ENCODE measurements at places on chromosomes 3 and 15. TPM values are rescaled to one million over a fixed set of nuclear protein-coding genes. Genes with fewer than 3 reads are reported as not detected.

The SUSD5 gene
- 0.16 TPM for polyA plus RNA-seq

GRCh38 chr3:16127249-16127648 lies 47.2 kb upstream of the GALNT15 start:
- DNase-seq = no peak

DNA sequence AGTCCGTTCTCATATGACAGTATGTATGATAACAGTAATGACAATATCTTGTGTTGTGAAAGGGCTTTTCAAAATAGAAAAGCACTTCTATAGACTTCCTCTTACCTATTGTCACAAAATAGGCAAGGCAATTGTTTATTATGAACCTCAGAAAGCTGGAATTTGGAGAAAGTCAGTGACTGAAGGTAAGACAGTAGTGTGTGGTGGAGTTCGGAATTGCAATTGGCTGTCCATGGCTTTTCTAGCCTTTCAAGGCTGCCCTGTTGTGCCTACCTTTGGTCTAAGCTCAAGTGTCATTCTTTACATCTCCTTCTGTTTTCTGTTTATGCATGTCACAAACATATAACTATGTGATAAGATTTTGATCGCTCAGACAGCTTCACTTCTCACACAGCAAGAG lies 219.3 kb upstream of the NR2E3 start:
- no peak for DNase-seq

The GCNT3 gene
- 5.4 TPM for polyA plus RNA-seq

GRCh38 chr3:131317667-131318066 lies 63.9 kb upstream of the NUDT16 start:
- DNase-seq = no peak

The GLT8D1 gene
- polyA plus RNA-seq = 52.5 TPM

DNA sequence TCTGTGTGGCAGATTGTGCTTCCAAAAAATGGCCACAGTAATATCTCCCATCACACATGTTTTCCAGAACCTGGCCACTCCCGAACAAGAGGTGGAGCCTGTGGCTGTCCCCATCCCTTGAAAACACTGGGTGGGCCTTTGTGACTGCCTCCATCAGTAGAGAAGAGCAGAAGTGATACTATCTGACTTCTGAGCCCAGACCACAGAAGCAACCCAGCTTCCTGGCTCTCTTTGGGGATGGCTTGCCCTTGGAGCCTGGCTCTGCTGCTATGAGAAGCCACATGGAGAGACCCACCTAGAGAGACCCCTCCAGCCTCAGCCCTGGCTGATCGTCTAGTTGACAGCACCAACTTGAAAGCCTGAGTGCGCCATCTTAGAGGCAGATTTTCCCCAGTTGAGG lies 39.8 kb upstream of the CMTM8 start:
- DNase-seq = no peak

- DNase-seq = peak; percentile 72
Observed at GRCh38 chr3:179451265-179452175, at the start of gene GNB4. GNB4 (minus strand) TSS chr3:179451470; CDS start chr3:179426200, 25,270 bp downstream.

The CCDC54 gene
- not detected for polyA plus RNA-seq

- DNase-seq = peak; percentile 16
Observed at GRCh38 chr15:44009038-44009437, 182.2 kb downstream of the WDR76 start.

GRCh38 chr3:115651087-115651486 lies 27.8 kb downstream of the GAP43 start:
- DNase-seq = no peak

DNA sequence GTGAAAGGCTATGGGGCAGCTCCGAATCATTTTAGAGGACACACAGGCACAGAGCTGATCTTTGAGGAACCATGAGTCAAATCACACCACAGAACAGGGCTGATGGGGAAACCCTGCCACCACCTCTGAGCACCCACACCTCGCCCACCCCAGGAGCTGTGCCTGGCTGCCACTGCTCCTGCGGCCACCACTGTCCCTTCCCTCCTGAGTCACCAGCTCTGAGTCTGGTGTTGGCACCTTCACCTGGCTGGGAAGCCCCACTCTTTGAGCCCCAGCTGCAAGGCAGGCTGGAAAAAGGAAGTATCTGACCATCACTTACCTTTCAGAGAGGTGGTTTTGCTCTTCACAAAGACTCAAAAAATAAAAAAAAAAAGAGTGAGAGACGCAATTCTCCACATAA lies 63.6 kb upstream of the MEF2A start:
- DNase-seq = no peak

GRCh38 chr3:24416224-24416623 lies 78.4 kb downstream of the THRB start:
- no peak for DNase-seq

DNA sequence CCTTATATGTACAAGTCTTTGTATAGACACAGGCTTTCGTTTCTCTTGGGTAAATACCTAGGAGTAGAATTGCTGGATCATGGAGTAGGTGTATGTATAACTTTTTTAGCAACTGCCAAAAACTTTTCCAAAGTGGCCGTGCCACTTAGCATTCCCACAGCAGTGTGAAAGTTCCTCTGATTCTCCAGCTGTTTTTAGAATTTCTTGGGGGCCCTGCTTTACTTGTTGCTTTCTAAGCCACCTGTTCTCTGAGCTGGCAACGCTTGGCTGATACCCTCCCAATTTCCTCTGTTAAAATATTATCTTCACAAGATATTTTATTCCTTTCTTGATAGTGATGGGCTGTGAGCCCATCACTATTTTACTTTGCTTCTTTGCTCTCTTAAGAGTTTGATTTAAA lies 19.2 kb downstream of the LIMD1 start:
- DNase-seq = no peak

The SNTN gene
- polyA plus RNA-seq = not detected

DNA sequence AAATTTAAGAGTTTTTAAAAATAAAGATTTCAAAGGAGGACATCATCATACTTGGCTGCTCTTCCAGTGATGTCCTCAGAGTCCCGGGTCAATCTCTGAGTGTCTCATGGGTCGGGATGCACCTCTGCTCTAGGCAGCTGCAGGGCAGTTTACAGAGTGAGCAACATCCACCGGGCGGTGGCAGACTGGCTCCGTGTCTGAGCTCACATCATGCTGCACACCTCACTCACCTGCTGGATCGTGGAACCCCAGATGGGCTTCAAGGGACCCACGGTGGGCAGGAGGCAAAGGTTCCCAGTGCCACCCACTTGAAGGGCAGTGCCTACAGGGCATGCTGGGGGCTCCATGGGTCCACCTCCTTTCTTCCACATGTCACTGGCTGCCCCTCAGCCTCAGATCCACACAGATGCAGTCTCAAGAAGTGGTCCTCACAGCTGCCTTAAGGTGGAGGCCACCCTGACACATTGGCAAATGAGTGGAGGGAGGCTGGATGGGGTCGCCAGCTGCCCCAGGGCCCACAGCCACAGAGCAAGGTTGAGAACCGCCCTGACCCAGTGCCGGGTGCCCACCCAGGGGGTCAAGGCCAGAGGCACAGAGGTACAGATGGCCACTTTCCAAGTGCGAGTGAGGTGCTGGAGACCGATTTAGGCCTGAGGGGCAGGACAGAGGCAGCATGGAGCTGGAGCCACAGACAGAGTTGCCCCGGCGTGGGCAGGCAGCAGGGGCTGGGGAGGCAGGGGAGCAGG lies 25.2 kb downstream of the CYFIP1 start:
- no peak for DNase-seq

- DNase-seq = no peak
Observed at GRCh38 chr15:51195459-51195858, 100.8 kb upstream of the TNFAIP8L3 start.

DNA sequence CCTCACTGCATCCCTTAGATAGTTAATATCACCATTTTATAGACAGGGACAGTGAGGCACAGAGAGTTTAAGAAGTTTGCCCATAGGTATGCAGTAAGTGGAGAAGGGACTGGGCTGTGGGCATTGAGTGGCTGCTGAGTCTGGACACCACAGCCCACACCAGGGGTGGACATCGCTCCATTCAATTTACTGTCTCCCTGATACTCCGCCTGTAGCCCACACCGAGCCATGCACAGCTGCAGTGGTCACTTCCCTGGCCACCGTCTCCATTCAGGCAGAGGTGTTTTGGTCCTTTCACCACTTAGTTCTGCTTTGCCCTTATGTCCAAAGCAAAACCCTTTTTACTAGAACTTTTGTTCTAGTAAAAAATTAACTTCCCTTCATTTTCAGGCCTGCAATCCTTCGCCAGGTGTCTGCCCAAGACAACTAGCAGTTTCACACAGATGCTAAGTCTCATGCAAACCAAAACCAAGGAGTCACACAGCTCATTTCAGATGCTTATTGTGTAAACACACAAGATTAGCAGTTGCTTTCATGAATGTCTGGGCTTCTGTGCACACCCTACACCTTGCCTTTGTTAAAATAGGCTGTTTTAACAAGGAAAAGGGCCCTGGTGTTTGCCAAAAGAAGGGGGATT lies 30.1 kb downstream of the ZNF35 start:
- DNase-seq = no peak

The BCHE gene
- 5.9 TPM for polyA plus RNA-seq

DNA sequence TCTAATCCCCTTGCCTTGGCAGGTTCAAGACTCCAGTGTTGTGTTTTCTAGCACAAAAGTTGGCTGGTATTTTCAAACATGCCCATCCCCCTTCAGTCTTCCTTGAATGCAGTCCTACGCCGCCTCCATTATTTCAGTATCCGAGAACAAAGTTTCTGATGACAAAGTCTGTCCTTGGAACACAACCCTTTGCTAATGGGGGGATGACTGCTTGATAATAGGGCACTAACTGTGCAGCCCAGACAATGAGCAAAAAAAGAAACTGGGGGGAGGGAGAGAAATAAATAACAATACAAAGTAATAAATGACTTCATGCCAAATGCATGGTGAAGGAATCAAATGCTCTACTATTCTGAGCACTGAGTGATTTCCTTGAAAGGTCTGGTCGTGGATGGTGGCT lies 310.1 kb downstream of the FOXP1 start:
- DNase-seq = no peak

DNA sequence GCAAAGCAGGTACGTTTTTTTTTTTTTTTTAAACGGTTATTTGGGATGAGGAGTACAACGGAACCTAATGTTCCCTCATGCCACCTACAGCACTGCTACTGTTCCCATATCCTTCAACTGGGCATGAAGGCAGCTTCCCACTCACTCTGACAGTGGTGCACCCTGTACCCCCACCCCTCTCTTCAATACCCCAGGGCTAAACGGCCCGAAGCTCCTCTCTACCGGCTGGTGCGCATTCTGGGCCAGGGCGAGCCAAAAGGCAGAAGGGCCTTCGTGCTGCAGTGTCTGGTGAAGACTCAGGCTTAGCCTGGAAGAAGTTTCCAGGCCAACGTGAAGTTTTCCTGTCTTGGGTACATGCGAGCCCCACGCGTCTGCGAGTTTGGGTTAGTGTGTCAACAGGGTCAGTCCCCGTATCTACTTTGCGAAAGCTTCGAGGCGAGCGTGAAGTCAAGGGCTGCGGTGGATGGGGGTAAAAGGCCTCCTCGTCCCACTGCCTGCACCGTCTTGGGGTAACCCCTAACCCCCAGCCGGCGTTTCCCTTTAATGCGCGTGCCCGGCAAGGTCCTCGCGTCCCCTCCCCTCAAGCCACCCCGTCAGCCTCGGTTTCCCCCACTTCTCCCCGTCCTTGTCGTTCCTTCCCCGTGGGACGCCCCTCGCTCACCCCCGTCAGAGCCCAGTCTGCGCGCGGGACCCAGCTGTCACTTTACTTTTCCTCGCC lies 765 bp upstream of the UBE2E2 start:
- DNase-seq = peak; percentile 67

DNA sequence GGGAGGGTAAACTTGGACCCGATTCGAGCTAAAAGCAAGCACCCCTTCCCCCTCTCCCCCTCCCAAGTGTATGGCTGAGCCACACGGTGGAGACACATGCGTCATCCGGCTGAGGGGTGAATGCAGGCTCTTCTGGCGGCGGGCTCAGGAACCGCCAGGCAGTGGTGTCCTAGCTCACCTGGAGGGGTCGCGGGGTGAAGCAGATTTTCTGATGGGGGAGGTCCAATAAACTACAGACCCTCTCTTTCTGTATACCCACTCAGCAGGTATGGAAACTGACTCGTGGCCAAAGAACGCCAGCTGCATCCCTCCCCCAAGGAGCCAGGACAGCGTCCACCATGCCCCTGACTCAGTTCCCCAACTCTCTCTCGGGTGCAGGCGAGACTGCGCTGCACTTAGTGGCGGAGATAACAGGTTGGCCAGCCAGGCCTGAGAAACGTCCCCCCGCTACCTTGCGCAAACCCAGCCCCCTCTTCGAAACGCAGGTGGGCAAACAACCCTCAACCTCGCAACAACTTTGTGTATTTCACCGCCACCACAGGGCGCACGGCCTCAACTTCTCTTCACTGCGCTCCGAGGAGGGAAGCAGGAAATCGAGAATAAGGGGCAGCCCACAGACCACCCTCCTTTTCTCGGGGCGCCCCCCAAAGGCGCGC lies 1.3 kb downstream of the MAGI1 start:
- peak; percentile 52 for DNase-seq

DNA sequence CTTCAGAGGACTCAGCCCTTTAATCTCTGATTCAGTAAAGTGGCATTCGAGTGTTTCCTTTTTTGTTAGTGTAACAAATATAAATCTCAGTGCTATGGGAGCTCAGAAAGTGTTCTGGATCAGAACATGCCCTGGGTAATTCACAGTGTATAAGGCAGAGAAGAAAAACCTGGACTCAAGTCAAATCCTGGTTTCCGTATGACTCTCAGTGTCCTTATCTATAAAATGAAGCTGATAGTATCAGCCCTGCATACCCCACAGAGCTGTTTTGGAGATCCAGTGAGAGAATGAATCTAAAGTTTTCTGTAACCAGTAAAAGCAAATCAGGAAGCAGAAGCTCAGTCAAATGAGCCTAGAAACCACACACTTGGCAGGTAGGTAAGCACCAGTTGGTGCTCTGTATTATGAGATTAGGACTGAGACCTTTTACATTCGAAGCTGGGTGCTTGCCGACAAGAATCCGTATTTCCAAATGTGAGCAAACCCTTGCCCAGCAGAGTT lies 67.2 kb downstream of the IL1RAP start:
- DNase-seq = no peak

DNA sequence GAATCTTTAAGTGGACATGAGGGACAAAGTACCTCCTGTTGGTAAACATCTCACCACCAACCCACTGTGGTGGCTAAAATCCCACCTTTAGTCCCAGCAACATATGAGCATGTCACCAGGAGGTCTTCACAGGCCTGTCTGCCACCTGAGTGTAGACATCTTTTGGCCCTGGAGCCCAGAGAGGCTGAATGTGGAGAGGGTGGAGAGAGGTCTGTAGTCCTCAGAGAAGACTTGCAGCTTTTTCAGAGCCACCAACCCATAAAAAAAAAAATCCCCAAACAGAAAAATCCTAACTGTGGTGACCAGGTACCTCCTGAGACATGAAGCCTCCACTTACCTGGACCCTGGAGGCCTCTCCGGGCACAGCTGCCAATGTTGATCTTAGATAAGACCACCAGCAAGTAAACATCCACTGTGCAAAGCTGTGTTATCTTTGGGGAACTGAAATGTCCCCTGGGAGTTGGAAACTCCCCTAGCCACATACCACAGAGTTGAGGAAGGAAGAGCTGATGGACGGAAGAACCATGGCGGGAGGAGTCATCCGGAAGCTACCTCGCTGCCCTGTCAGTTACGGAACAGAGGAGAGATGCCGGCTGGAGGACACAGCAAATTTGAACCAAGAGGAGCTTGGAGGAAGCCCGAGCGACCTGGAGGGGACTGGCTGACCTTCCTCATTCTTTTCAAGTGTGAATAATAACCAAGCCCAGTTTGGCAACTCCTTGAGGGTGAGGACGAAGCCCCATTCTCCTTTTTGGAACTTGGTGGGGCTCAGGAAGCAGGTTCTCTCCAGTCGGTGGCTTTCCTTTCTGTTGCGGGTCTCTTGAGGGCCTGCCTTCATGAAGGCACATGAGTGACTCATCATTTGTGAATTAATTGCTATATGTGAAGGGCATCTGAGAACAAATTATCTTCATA lies at the start of gene GHRL:
TSS of gene GHRL (minus strand) at position 443 of the 915 bp plus-strand sequence. CDS start 2,767 bp downstream, outside the sequence.
- DNase-seq = no peak

The CYP1A2 gene
- not detected for polyA plus RNA-seq
